Activated CD4-positive, alpha-beta T cell treated with anti-CD3 and anti-CD28 coated beads, Interleukin-2, Interleukin-6, amounts not matched to agents 100 ng/mL and 50 ng/mL, durations not matched to agents 16 hours and 8 hours (primary cell): ENCODE measurements at places on chromosomes 11 and 22.

GRCh38 chr11:61486011-61486620, 22.4 kb upstream of the LRRC10B start:
- no peak for DNase-seq

DNA sequence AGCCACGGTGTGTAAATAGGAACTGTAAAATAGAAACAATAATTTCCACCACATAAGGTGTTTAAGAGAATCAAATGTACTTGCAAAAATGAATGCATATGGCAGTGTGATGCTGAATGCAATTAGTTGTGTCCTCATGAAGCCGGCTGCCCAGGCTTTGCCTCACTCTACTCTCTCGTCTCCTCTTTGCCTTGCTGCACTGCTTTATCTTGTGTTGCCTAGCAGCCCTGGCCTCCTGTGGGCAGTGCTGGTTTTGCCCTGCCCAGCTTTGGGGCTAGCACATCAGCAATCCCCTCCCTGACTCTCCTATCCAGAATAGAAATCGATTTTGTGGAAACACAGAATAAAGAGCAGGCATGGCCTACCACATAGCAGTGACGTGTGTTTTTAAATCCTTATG, 30.0 kb downstream of the LRRC32 start:
- no peak for DNase-seq

DNA sequence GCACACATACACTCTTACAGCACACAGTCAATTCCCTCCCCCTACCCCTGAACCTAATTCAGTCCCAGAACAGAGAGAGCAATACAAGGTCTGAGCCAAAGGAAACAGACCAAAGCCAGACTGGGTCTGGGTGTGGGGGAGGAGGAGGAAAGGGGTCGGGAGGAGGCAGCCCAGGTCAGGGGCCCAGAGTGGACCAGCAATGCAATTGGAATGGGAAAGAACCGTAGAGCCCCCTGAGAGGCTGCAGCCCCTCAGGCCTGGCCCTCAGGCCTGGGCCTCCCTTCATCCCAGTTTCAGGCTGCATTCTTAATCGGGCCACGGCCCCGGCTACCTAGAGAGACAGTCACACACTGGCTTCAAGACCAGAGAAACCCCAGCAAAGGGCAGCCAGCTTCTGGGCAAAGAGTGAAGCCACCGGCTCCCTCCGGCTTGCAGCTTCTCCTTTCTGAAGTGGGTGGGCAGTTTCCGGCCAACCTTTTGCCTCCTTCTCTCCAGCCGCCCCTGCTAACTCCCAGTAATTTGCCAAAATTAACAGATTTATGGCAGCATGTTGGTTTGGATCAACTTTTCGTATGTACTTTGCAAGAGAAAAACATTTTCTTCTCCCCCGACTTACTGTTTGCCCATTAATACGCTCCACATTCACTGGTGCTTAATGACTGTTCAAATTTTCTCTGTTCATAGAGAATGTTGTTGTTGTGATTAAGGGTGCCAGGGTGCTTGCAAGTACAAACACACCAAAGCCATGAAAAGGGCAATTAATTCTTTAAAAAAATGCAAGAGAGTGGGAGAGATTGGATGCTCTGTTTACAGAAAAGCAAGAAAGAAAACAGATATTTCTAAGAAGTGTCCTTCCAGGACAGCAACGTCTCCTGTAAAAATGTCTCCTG, 488.3 kb downstream of the MN1 start:
- no peak for DNase-seq

DNA sequence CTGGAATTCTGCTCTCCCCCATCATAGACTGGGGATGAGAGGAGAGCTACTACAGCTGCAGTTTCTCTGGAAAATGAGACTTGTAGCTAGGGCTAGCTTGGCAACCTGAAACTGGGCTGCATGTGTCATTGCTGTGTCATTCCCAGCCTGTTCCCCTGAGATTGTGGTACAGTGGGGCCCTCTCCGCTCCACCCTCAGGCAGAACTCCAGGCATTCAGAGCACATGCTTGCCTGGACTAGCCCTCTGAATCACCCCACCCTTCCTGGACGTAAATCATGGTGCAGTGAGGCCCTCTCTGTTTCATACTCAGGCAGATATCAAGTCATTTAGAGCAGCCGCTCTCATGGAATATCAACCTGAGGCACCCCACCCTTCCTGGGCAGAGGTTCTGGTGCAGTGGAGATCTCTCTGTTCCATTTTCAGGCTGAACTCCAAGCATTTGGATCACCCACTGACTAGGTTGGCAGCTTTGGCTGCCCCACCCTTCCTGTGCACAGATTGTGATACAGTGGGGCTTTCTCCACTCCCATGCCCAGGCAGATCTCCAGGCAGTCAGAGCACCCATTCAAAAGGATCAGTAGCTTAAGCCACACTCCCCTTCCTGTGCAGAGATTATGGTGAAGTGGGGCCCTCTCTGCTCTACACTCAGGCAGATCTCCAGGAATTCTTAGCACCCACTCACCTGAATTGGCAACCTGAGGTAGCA, 274.4 kb downstream of the C11orf87 start:
- DNase-seq: no peak

DNA sequence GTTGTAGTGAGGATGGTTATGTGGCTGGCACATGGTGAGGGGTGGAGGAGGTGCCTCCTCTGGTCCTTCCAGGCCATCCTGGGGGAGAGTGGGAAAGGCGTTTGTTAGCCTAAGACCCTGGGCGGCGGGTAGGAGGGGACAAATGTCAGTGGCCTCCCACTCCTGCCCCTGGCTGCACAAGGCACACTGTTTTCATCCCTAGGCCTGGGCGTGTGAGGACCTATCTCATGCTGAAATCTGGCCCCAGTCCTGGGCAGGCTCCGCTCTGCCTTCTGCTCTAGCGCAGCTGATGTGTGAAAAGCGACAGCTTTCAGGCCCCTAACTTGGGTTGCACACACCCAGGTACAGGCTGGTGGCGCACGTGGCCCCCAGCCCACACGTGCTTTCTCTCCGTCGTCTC, 32.1 kb downstream of the DAGLA start:
- no peak for DNase-seq

- no peak for DNase-seq
These were observed 105.7 kb upstream of the B3GAT1 start for GRCh38 chr11:134517621-134518293.

DNA sequence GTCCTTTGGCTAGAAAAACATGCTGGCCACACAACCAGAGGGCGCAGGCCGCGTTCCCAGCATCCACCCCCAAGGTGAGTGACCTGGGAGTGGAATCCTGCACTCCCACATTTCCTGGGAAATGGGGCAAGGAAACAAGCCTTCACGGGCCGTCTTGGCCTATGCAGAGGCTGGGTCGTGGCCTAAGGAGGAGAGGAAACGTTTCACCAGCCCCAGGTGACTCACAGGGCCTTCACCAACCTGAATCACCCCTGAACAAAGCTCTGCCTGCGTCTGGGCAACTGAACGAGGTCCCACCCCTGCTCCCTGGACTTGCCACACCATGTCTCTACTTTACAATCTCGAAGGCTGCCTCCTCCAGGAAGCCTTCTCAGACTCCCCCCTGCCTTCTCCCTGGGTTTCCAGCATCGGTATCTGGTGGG, 13.2 kb downstream of the MYH9 start:
- peak; percentile 61 for DNase-seq
